ENCODE measurements at places on chromosomes 2 and 18.
A peak's percentile ranks its signal among the peaks of the same experiment; 100 is the strongest.

DNA sequence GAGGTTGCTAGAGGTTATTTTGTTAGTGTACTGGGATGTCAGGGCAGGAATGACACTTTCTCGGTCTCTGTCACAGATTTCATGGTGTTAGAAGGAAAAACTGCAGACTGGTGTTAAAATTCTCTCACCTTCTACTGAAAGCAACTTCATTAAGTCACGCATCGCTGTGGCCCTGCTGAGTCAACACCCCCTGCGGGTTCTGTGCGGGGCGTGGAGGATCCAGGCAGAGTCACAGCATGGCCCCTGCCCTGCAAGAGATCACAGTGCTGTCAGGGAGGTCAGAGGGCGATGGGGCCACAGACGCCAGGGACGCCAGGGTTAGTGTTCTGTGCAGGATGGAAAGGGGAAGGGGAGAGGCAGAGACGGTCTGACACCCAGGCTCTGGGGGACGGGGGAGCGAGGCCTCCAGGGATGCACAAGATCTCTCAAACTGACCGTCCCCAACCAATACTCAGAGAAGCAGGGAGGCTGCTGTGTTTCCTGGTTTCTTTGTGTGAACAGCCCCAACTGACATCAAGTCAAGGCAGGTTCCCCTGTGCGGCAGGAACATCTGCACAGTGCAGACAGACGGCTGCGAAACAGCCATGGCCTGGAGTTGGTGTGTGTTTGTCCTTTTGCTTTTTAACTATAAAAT is 354.9 kb upstream of the SALL3 start:
- H3K4me3 ChIP-seq: no peak overlapping the region
- no peaks in the 10 kb centered on the region for H3K36me3 ChIP-seq
- H3K27ac ChIP-seq: no peak overlapping the region
- H3K27me3 ChIP-seq: no peaks in the 10 kb centered on the region
- DNase-seq: no peak
- H3K4me1 ChIP-seq: no peaks in the 10 kb centered on the region

DNA sequence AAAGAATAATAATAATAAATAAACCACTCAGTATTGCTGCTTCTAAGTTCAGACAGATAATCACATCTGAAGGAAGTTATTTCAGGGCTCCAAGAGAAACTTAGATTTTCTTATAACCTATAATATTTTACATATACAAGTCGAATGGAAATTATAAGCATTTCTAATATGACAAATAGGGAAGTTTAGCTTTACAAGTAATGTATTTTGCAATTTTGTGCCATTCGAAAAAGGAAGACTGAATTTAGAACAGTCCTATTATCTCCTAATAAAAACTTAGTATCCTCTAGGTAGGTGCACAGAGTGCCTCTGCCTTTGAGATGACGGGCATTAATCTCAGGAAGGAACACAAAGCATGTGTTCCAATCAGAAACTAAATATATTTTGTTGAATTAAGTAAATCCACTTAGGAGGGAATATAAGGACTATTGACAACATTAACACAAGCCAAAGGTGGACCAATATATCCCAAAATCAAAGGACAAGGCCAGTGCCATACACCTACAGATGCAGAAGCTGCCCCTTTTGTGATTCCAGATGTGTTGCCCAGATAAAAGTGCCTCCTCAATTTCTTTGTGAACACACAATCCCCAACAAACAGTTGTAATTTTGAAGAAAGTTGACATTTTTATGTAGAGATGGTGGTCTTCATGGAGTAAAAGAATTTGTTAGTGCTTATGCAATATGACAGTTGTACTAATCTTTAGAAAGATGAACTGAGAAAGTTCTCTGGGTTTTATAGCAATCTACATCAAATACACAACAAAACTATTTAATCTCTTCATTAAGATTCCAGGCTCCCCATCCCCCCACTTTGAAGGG is 36.6 kb downstream of the PTCD3 start:
- H3K4me1 ChIP-seq: no peaks in the 10 kb centered on the region
- no peak for DNase-seq
- H3K4me3 ChIP-seq: no peak overlapping the region
- no peaks in the 10 kb centered on the region for H3K27me3 ChIP-seq
- H3K27ac ChIP-seq: no peak overlapping the region

GRCh38 chr2:15788455-15788829 is 151.9 kb upstream of the MYCN start:
- H3K4me3 ChIP-seq: no peak overlapping the region
- H3K27ac ChIP-seq: no peak overlapping the region
- H3K27me3 ChIP-seq: no peaks in the 10 kb centered on the region
- H3K4me1 ChIP-seq: no peaks in the 10 kb centered on the region
- peak; percentile 68 for DNase-seq
- no peaks in the 10 kb centered on the region for H3K36me3 ChIP-seq

GRCh38 chr2:56034258-56034657 is 110.7 kb upstream of the EFEMP1 start:
- H3K27ac ChIP-seq: no peak overlapping the region
- H3K4me3 ChIP-seq: no peak overlapping the region
- H3K36me3 ChIP-seq: no peaks in the 10 kb centered on the region
- H3K27me3 ChIP-seq: no peaks in the 10 kb centered on the region
- DNase-seq: no peak

DNA sequence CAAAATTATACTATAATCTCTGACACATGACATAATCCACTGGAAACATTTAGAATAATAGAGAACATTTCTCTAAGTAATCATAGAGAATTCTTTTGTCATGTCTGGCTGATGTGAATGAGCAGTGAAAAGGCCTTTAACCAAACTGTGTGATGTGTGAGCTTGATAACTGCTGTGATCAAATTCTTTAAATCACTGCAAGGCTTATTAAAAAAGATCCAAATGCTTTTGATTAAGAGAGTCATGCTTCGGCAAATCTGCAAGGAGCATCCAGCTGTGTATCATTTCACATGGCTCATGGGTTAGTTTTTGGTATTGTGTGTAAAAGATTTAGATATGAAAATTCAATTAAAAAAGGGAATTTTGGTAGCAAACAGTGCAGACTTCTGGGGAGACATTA is 58.6 kb upstream of the TFPI start:
- DNase-seq: no peak
- H3K27me3 ChIP-seq: no peaks in the 10 kb centered on the region
- no peaks in the 10 kb centered on the region for H3K36me3 ChIP-seq
- no peaks in the 10 kb centered on the region for H3K4me1 ChIP-seq
- no peak overlapping the region for H3K27ac ChIP-seq

DNA sequence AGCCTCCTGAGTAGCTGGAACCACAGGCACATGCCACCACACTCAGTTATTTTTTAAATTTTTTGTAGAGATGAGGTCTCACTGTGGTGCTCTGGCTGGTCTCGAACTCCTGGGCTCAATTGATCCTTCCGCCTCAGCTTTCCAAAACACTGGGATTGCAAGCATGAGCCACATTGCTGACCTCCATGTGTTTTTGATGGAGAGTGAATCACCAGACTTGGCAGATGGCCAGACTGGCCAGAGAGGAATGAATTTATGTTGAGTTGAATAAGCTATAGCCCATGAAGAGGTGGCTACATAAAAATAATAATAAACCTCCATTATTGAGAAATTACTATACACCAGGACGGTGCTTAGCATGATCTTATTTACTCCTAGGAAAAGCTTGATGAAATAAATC is 91.5 kb downstream of the MREG start:
- no peak for DNase-seq
- H3K36me3 ChIP-seq: no peaks in the 10 kb centered on the region
- no peaks in the 10 kb centered on the region for H3K27me3 ChIP-seq

GRCh38 chr18:72456802-72457201 is 87.3 kb downstream of the CBLN2 start:
- H3K4me3 ChIP-seq: no peak overlapping the region
- DNase-seq: no peak
- H3K27ac ChIP-seq: no peak overlapping the region
- H3K27me3 ChIP-seq: no peaks in the 10 kb centered on the region

DNA sequence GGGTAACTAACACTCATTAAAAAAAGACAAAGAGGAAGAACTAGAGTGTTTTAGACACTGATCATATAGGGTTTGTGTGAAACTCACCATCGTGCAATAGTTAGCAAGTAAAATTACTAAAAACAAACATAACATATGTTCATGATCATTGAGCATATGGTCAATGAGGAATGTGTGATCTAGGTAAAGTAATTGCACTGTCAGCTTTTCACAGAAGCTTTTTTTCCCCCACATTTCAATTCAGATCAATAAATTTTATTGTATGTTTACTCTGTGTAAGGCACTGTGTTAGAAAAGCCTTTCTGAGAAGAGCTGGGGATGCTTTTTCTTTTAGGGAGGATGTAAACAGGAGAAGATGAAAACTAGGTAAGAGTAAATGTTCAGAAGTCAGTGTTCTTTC is 348.2 kb downstream of the LRP1B start:
- no peak overlapping the region for H3K4me3 ChIP-seq
- no peaks in the 10 kb centered on the region for H3K36me3 ChIP-seq
- no peaks in the 10 kb centered on the region for H3K4me1 ChIP-seq
- no peaks in the 10 kb centered on the region for H3K27me3 ChIP-seq

DNA sequence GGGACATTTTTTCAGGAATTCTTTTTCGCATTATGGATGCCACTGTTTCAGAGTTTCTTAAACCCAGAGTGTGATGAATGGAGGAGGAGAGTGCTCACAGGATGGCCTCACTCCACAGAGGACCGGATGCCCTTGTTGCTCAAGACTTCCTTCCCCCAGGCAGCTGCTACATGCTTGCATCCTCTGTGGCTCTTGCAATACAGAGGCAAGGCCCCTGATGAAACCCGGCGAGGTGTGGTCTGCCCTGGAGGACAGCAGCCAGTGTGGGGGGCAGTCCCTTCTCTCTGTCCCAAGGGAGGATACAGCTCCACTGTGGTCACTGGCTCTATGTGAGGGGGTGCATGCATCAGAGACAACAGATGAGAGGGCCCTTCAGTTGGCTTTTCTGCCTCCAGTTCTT is 109.6 kb downstream of the SH3RF3 start:
- H3K27ac ChIP-seq: peak overlapping the region; percentile 35
- DNase-seq: no peak
- H3K4me1 ChIP-seq: no peaks in the 10 kb centered on the region
- H3K36me3 ChIP-seq: no peaks in the 10 kb centered on the region

GRCh38 chr2:72963423-72964145 is 46.3 kb downstream of the EMX1 start:
- DNase-seq: peak; percentile 52
- H3K4me1 ChIP-seq: peaks cover 14% of the 10 kb centered on the region
- H3K27me3 ChIP-seq: no peaks in the 10 kb centered on the region
- peaks cover 5% of the 10 kb centered on the region for H3K36me3 ChIP-seq
- peak overlapping the region; percentile 41 for H3K27ac ChIP-seq

GRCh38 chr18:63872586-63872985 is 14.9 kb upstream of the SERPINB2 start:
- H3K4me1 ChIP-seq: no peaks in the 10 kb centered on the region
- no peaks in the 10 kb centered on the region for H3K36me3 ChIP-seq
- DNase-seq: no peak
- no peaks in the 10 kb centered on the region for H3K27me3 ChIP-seq

GRCh38 chr18:13051159-13051558 is 60.0 kb downstream of the CEP192 start:
- H3K27me3 ChIP-seq: no peaks in the 10 kb centered on the region
- DNase-seq: no peak
- H3K36me3 ChIP-seq: peaks cover 15% of the 10 kb centered on the region
- H3K27ac ChIP-seq: no peak overlapping the region
- no peak overlapping the region for H3K4me3 ChIP-seq
- H3K4me1 ChIP-seq: no peaks in the 10 kb centered on the region

DNA sequence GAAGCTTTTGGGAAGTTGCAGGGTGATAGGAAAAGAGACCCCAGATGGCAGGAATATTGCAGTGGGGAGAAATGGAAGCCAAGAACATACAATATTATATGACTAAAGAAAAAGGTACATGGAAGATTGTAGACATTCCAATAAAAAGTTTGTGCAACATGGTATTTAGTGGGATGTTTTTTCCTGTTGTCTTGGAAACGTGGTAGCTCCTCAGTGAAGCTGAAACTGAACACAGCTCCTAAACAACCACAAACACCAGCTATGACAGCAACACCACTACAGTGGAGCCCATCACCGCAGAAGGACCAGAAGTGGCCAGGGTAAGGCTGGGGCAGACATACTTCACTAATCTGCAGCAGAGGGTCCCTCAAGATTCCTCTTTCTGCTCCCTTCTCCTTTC is 246.8 kb downstream of the CDH20 start:
- no peak for DNase-seq
- H3K36me3 ChIP-seq: no peaks in the 10 kb centered on the region
- H3K27me3 ChIP-seq: no peaks in the 10 kb centered on the region
- no peak overlapping the region for H3K27ac ChIP-seq
- peaks cover 4% of the 10 kb centered on the region for H3K4me1 ChIP-seq
- H3K4me3 ChIP-seq: no peak overlapping the region

DNA sequence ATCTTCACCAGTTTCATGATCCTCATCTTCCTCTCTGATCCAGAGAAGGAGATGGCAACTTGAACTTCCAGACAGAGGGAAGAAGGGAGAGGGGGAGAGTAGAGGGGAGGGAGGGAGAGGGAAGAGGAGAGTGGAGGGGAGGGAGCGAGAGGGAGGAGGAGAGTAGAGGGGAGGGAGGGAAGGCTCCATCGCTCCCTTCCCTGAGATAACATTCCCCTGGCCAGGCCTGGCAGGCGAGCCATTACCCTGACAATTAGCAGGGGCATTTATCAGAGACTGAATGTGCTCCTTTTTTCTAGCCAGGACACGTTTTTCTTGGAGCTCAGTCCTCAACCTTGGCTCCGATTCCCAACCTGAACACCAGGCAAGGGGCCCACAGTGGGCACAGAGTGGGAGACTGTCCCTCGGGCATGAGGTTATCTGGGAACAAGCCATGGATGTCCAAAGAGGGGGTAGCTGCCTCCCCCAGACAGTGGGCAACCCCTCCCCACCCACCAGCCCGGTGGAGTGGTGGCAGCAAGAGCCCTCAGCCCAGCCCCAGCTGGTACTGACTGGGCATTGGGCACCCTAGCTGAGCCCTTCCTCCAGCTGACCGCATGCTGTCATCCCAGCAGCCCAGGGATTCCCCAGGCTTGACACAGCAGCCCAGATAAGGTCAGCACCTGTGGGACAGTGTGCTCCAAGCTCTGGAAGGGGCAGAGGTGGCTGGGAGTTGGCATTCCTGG is 81.8 kb downstream of the TNS1 start:
- peak; percentile 51 for DNase-seq
- no peaks in the 10 kb centered on the region for H3K27me3 ChIP-seq
- H3K4me1 ChIP-seq: peaks cover 92% of the 10 kb centered on the region

DNA sequence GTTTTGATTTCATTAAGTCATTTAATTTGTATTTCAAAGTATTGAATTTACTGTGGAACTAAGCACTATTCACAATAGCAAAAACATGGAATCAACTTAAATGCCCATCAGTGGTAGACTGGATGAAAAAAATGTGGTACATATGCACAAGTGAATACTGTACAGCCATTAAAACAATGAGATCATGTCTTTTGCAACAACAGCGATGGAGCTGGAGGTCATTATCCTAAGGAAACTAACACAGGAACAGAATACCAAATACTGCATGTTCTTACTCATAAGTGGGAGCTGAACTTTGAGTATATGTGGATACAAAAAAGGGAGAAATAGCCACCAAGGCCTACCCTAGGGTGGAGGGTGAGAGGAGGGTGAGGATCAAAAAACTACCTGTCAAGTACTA is 164.4 kb downstream of the BABAM2 start:
- no peak overlapping the region for H3K4me3 ChIP-seq
- no peak overlapping the region for H3K27ac ChIP-seq
- H3K27me3 ChIP-seq: no peaks in the 10 kb centered on the region
- H3K36me3 ChIP-seq: no peaks in the 10 kb centered on the region
